ENCODE measurements at places on chromosomes 11 and 22.

GRCh38 chr11:75400146-75400865 lies 988 bp downstream of the RPS3 start:
- DNase-seq = no peak

GRCh38 chr11:46248289-46249102 lies 29.0 kb upstream of the CREB3L1 start:
- no peak for DNase-seq

GRCh38 chr22:44645083-44645482 lies 56.9 kb upstream of the PRR5 start:
- DNase-seq = no peak

- no peak for DNase-seq
These were observed 248.0 kb downstream of the CASP12 start for GRCh38 chr11:104650234-104650633.

DNA sequence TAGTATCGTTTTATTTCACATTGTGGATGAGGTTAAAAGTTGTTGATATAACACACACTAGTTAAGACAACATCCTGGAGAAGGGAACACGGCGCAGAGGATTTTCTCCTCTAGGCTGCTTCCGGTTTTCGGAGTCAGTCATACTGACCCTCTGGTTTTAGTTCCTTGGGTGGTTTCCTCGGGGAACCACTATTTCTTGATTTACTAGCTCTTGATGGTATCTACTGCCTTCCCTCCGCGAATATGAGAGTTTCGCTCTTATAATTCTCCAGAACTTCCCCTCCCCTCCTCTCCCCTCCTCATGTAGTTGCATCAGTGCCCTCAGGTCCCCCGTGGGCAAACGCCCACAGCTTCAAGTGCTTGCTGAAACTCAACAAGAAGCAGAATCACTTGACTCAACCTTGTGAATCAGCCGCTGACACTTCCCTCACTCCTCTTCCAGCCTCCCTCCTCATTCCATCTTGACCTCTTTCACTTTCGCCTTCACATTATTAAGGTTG lies 15.9 kb upstream of the APOBEC3A start:
- no peak for DNase-seq

DNA sequence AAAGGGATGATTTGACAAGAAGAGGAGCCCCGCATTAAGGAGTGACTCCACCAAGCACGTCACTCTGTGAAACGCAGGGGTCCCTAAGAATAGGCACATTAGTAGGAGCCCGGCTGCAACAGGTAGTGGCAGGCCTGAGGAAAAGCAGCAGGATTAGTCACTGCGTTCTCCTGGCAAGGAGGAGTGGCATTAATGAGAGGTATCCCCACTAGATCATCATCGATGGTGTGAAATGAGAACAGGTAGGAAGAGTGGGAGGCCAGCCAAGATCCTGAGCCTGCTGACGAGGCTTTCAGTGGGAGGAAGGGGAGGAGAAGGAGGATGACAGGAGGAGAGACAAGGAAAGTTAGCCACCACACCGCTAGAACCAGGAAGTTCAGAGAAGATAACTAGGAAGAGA lies 38.6 kb downstream of the NRXN2 start:
- no peak for DNase-seq

DNA sequence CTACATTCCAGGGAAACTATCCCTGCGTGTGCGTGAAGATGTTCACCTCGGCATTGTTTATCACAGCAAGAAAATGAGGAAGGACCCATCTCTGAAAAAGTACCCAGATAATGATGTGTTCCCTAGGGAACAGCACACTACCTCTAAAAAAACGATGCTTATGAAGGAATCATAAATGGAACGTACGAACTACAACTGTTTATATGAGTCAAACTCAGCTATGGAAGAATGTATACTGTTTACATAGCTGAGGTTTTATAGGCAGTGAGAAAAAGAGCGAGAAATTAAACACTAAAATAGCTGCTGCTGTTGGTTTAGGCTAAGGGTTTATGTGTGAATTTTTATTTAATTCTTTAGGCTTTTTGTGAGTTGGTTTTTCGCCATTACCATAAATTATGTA lies 48.9 kb downstream of the APOL1 start:
- DNase-seq = no peak
